ENCODE measurements at places on chromosomes 16 and 17.

DNA sequence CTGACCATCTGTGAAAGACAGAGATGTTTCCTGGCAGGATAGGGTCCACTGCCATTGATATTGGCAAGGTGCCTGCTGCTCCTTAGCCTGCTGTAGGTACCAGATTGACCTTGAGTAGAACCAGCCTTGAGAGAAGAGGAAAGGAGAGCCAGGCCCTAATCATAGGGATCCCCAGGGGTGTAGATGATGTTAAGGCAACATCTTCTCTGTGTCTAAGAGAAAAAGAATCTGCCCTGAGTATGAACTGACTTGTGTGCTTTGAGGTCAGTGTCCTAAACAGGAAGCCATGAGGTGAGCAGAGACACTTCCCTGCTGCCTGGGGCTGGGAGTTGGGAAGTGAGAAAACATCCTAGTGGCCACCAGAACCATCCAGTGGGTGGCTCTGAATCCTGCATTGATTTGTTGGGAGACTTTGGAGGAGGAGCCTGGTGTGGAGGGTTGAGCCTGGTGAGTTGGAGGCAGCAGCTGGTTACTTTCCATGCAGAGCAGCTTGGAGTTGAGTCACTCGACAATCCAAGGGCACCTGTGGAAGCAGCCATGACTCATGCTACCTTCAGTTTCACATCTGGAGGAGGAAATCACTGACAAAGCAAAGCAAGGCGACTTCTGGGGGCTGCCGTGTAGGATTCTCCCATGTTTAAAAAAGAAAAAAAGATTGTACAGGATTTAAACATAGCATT is 47.8 kb downstream of the BMERB1 start:
- DNase-seq: peak; percentile 42

DNA sequence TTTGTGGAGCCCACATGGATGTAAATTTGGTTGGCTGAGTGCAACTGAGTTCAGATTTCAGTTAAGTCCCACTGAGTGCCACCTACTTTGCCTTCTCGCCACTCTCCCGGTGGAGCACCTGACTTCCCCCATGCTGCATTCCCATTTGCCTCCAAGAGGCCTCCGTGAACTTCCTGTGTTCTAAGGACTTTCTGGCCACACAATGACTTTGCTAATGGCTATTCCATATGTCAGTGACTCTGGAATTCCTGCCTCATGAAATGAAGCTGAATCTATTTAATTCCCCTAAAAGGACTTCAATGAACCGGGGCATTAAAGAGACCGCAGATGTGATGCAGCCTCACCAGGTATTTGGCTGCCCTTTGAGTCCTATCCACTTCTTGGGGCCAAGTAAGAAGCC is 29.9 kb downstream of the ABCC12 start:
- no peak for DNase-seq

- no peak for DNase-seq
These were observed 27.7 kb upstream of the IL21R start for GRCh38 chr16:27374221-27374803.

GRCh38 chr17:5540321-5540720 is 44.0 kb downstream of the NLRP1 start:
- DNase-seq: no peak

DNA sequence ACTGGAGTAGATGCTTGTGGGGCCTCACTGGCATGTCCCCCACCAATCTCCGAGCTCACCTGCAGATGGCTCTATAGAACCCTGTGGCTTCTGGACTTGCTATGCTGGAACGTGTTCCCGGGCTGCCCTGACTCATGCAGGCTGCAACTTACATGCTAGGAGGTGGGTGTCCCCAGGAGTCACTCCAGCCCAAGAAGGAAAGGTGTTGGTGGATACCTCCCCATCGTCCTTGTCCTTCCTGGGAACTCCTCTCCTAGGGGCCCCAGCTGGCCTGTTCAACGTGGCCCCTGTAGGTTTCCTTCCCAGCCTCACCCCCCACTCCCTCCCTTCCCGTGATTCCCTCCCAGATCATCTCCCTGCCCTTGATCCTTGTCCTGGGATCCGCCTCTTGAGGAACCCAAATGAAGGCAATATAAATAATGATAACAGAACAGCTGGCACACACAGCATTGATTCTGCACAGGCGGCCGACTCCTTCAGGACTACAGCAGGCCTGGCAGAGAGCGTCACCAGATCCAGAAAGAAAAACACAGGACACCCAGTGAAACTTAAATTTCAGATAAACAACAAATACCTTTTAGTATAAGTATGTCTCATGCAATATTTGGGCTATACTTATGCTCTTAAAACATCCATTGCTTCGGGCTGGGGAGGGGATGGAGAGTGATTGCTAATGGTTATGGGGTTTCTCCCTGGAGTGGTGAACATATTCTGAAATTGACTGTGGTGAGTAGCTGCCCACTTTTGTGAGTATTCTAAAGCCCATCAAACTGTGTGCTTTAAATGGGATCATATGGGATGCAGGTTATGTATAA is 221.1 kb upstream of the GSE1 start:
- no peak for DNase-seq

GRCh38 chr17:28554565-28554964 is 2.1 kb upstream of the UNC119 start:
- DNase-seq: no peak

DNA sequence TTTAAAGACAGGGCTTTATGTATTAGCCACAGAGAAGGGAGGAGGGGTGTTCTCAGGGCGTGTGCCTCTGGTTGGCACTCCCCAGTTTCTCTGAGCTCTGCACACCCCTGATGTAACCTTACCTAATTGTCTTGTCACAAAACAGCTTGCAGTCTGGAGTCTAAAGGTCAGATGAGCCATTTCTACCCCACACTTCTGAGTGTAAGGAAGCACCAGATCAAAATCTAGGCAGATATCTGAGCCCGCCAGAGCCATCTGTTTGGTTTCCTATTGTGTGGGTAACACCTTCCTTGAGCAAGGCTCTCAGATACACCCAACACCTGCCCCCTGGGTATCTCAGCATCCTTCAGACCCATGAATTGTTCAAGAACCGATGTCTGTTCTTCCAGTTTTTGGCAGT is 15.5 kb downstream of the CDH1 start:
- peak; percentile 46 for DNase-seq

- DNase-seq: no peak
These were observed 19.9 kb downstream of the MIS12 start for GRCh38 chr17:5506307-5506706.

DNA sequence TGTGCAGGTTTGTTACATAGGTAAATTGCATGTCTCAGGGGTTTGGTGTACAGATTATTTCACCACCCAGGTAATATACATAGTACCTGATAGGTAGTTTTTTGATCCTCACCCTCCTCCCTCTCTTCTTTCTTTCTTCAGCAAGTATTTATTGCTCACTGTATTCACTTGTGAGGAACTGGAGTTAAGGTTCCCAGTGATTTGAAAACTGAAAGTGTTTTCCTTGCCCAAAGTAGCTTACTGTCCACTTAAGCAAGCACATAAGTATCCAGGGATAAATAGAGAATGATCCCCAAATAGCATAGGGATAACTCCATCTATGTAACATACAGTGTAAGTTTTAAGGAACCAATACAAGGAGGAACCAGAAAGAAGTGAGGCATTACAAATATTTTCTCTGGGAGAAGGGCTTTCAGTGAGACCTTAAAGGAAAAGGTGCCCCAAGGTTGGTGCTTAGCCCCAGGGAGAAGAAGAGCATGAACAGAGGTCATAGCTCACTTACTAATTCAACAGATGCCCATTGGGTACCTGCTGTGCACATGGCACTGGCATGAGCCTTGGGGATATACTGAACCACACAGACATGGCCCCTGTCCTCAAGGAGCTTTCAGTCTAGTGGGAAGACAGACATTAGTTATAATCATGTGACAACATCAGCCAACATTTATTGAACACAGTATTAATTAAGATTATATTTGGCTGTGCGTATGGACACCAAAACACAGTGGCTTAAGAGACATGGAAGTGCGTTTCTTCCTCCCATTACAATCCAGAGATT is 17.0 kb downstream of the MYL4 start:
- no peak for DNase-seq

- no peak for DNase-seq
These were observed 7.1 kb upstream of the SOX9 start for GRCh38 chr17:72113751-72114150.

GRCh38 chr17:68509141-68510057 is 2.8 kb upstream of the PRKAR1A start:
- DNase-seq: no peak

DNA sequence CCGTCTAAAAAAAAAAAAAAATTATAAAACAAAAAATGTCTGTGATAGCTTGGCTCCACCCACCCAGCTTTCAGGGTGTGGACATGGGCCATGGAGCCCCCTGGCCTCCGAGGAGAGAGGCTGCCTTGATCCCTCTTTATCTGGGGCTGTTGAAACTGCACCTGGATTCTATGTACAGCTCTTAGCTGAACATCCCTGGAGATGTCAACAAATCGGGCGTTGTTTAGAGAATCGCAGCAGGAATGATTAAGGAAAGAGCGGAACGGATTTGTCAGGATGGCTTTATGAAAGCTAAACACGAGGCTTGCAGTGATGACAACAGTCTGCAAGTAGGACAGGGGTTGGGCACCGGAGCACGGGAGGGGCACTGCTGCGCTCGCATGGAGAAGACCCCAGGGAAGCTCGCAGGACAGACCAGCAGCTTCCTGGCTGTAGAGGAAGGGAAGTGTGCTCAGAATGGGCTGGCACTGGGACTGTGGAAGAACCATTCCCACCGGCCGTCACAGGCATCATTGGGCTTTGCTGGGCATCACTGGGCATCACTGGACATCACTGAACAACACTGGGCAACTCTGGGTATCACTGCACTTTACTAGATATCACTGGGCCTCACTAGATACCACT is 195.8 kb upstream of the FOXF1 start:
- DNase-seq: no peak

GRCh38 chr16:82835487-82836155 is 208.9 kb downstream of the CDH13 start:
- DNase-seq: no peak

- no peak for DNase-seq
These were observed at the start of gene CTF1 for GRCh38 chr16:30896261-30896888. Gene CTF1, plus strand, starts transcription at chr16:30896614. Its CDS starts 30 bp downstream, at chr16:30896644.

DNA sequence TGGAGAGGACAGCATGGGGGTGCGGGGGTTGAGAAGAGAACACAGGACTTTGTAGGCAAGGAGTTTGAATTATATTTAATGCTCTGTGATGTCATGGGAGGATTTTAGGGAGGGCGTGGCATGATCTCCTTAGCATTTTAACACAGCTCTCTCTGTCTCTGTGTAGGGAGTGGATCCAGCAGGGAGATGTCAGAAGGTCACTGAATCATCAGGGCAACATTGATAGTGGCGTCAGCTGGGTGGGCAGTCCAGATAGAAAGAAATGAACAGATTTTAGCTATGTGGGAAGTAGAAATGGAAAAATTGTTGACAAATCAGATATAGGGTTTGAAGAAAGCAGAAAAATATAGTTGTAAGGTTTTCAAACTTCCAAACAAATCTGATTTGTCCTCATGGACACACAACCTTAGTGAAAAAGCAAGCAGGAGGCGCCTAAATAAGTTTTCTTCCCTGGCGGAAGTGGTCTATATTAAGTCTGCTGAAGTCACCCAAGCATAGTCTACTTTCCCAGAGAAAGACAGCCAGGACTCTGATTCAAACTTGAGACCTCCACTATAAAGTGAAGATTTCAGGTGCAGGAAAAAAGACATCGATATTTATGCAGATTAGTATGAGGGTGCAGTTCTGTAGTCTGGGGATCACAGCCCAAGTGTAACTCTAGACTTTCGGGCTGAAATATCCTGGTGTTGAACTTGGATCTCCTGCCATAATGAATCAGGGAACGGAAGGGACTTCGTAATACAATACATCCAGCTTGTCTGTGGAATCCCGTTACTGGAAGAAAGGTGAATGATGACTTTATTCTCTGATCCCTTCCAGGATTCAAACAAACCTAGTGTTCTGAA is 10.1 kb upstream of the PCTP start:
- DNase-seq: no peak

DNA sequence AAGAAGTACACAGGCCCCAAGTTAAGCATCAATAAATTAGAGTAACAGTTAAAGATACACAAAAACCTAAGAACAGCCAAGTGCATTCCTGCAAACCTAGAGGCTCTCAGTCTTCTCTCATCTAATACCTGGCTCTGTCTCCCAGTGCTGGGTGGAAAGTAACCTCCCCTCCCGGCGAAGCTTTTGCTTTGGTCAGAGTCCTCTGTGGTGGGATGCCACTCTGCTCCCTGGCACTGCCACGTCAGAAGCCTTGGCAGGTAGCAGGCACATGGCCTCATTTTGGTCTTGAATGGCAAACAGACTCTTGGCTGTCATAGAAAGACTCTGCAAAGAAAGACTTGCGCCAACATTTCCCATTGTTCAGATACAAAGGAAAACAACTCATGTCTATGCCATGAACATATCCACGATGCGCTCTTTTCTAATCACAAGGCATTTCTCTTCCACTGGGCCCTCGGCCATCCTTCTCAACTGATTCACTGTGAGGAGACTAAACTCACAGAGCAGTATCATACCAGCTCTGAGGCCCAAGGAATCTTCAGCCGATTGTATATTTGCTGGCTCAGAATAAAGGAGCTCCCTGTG is 21.2 kb downstream of the MTHFSD start:
- DNase-seq: no peak

GRCh38 chr17:73065376-73065775 is 27.1 kb downstream of the SLC39A11 start:
- no peak for DNase-seq

- DNase-seq: no peak
These were observed 19.6 kb downstream of the NME2 start for GRCh38 chr17:51185763-51186332.

- peak; percentile 72 for DNase-seq
These were observed 2.2 kb upstream of the PDP2 start for GRCh38 chr16:66878067-66878466.

GRCh38 chr16:75801307-75801706 is 75.0 kb upstream of the CPHXL start:
- no peak for DNase-seq

- peak; percentile 86 for DNase-seq
These were observed at the start of gene PRKCB for GRCh38 chr16:23835390-23836077. Gene PRKCB, plus strand, starts transcription at chr16:23835983.

- DNase-seq: no peak
These were observed 288.8 kb downstream of the HAPSTR1 start for GRCh38 chr16:9380221-9380620.

- DNase-seq: no peak
These were observed 6.2 kb downstream of the SMCR8 start for GRCh38 chr17:18321309-18321708.
